ENCODE measurements at places on chromosomes 7 and 10. TPM values are rescaled to one million over a fixed set of nuclear protein-coding genes. Genes with fewer than 3 reads are reported as not detected.

The HYCC1 gene
- 23.9 TPM for total RNA-seq

DNA sequence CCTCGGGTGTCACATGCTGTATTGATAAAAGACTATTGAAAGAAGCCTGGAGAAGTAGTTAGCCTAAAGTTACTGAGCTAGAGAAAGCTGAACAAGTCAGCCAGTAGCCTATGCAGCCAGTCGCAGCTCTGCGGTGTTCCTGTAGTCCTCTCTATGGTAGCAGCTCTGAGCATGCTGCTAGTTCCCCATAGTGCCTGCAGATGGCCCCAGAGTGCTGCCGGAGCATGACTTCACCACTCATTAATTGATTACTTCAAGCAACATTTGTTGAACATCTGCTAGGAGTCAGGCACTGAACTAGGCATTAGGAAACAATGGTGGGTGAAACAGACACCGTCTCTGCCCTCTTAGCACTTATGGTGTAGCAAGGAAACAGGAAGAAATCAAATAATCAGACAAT lies 422.7 kb downstream of the SORCS3 start:
- DNase-seq = peak; percentile 38

The NDUFB2 gene
- 183 TPM for total RNA-seq

DNA sequence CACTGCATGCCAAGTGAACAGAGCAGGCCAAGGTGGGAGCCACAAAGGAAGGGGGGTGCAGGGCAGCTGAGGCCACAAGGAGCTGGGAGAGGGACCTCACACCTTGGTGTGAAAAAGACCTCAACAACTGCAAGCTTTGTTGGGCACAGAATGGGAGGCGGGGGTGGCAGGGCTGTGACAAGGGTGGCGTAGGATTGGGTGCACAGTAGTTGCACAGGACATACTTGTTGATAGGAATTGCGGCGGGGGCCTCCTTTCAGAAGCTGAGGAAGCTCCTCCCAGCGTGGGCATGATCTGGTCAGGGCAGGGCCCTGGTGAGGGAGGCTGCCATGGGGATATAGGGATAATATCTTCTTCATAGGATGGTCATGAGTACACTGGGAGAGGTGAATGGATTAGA lies 25.8 kb downstream of the POLL start:
- DNase-seq = no peak

DNA sequence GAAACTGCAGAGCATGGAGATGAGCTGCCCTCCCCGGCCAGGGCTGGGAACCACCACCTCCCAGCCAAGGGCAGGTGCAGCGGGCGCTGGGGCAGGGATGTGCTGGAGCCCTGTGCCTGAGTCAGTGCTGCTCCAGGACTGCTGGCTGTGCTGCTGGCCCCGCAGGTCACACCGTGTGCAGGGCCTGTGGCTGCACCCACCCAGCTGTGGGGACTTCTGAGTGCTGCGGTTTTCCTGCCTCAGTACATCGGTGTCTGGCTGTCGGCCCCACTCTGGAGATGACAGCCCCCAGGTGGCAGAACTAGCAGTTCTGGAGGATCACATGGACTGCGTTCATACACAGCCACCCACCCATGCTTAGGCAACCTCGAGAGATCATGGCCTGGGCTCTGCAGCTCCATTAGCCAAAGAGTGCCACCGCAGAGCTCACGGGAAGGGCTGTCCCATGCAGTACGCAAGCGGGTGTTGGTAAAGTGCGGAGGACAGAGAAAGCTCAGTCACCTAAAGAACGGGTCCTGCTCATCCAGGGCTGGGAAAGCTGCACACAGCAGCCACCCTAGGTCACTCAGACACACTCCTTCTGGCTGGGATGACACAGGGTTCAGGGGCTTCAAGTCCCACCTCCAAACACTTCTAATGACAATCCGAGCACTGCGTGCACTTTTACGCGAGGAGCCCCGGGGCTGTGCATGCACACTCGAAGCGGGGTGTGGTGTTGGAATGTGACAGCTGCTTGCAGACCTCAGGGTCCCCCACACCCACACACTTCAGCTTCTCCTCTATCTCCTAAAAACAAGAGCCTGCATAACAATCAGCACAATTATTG lies 198.1 kb upstream of the PPP2R2D start:
- DNase-seq = peak; percentile 6

The IDI2 gene
- not detected for total RNA-seq

Measured in activated CD4-positive, alpha-beta memory T cell treated with anti-CD3 and anti-CD28 coated beads for 36 hours (primary cell).